T47D (cell line): ENCODE measurements at places on chromosomes 11 and 22.

DNA sequence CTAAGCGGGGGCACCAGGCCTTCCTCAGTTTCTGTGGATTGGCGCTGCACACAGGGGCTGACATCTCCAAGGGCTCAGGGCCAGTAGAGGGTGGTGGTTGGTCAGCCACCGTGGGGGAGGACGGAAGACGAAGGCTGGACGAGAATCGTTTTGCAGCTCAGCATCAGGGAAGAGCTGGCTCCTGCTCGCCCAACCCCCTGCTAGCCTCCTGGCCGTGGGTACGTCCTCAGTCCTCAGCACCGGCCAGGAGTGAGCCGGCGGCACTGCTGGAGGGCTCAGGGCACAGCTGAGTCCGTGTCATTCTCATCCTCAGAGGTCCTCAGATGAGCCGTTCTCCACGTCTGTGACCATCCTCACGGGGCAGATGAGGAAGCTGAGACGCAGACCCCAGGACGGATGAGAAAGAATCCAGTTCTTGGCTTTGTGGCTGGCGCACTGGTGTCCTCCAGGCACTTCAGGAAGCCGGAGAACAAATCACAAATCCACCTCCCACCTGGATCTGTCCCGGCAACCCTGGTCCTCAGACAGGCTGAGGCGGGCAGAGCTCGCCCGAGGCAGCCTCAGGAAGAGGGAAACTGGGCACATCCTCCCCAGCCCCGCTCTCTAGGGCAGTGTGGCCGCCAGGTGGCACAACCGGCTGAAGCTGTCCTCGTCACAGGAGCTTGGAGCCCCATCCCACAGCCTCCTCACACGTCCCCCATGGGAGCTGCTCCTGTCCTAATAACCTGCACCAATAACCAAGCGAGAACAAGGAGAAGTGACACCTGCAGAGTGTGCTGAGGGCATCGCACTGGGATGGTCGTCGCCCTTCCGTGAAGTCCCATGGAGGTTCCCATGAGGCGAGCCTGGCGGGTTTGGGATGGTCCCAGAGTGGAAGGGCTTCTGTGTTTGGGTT is 393.7 kb downstream of the BRD1 start:
- DNase-seq, result peak; percentile 16

- no peak for DNase-seq
These were observed 10.4 kb downstream of the PISD start for GRCh38 chr22:31651664-31652063.

GRCh38 chr11:24239930-24240329 is 256.9 kb upstream of the LUZP2 start:
- no peak for DNase-seq

- DNase-seq, result no peak
These were observed 93.2 kb downstream of the TRMU start for GRCh38 chr22:46428602-46429324.

- DNase-seq, result peak; percentile 68
These were observed 5.4 kb downstream of the PLA2G6 start for GRCh38 chr22:38176170-38176741.

DNA sequence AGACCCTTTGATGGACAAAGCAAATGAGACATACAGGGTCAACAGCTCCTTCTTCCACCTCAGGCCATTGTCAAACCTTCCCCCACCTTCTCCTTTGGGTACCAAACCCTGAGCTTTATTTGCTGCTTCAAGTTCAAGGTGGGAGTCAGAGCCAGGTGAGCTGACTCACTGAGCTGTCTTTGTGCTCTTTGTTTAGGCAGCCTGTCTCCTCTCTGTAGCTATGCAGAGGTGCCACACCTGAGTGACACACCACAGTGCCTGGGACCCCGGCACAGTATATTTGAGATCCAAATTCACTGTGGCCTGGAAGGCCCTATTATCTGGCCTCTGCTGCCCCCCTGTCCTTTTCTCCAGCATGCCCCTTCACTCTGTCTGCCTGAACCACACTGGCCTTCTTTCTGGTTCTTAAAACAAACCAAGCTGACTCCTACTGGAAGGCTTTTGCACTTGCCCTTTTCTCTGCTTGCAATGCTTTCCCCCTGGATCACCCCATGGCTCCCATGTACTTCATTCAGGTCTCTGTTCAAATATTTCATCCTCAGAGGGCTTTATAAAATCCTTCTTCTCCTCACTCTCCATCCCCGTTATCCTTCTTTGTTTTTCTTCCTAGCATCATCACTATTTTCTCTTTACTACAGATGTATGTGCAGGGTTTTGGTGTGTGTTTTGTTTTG is 16.1 kb downstream of the LMO2 start:
- DNase-seq, result no peak

DNA sequence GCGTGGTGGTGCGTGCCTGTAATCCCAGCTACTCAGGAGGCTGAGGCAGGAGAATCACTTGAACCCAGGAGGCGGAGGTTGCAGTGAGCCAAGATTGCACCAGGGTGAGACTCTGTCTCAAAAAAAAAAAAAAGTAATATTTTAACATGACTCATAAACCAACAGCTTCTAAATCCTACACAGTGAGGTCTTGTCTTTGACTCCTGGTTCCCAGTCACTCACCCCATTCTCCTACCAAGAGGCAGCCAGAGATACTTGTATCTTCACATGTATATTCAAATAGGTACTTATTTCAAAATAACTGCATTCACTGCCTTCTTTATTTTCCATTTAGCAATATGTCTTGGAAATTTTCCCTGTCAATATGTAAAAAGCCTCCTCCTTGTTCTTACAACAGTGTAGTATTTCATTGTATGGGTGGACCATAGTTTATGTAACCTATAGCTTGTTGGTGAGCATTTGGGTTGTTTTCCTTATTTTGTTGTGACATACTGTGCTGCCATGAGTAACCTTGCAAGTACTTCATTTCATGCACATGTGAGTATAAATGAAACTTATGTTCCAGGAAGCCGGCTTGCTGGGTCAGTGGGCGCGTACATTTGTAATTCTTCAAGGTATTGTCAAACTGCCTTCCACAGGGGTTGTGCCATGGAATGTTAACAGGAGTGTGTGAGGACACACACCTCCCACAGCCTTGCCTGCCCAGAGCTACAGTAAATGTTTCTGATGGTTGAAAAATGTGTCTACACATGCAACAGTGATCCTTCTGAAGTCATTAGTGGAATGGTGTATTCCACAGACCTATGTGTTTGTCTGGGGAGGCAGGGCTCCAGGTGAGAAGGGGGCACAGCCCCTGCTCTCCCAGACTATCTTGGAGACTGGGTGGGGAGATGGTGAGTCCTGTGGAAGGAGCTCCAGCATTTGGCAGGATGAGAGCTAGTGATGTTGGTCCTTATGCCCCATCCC is 47.9 kb downstream of the OSBP2 start:
- DNase-seq, result no peak
